ENCODE measurements at places on chromosomes 1 and 21. TPM values are rescaled to one million over a fixed set of nuclear protein-coding genes. Genes with fewer than 3 reads are reported as not detected.

DOCK7 gene
- 23.5 TPM for polyA plus RNA-seq

FAM72D gene
- 7.0 TPM for polyA plus RNA-seq

TRIM46 gene
- polyA plus RNA-seq: 2.9 TPM

CNKSR1 gene
- 7.6 TPM for polyA plus RNA-seq

HTR6 gene
- not detected for polyA plus RNA-seq
